ENCODE measurements at places on chromosomes 6 and 20.

DNA sequence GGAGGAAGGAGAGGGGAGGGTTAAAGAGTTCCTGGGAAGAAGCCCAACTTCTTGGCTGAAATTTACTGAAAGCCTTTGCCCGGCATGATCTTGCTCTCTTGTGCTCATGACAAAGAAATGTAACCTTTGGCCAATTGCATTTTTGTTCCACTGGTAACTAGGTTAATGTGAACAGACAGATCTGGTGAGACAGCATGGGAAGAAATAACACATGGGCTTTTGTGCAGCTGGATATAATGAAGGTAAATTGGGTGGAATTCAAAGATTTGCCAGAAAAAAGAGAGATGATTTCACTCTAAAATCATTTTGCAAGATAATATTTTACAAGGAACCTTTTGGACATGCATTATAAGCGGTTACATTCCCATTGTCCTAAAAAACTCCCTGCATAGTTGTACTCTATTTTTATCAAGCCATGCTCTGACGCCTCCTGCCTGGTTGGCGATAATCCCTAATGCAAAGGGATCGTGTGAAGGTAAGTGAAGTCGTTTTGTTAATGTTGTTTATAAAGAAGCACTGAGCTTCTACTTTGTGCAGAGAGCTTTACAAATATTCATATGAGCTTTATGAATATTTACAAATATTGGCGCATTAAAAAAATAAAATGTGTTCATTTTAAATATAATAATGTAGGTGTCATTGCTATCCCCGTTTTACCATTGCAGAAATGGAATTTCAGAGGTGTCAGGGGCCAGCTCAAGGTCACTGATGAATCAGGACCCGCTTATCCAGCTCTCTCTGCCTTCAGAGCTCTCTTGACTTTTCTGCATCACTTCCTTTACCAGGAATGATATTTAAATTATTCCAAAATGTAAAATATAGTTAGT is 161.3 kb upstream of the AGPAT4 start:
- no peak for DNase-seq

- no peak for DNase-seq
Observed at GRCh38 chr6:68976260-68976659, 341.2 kb downstream of the ADGRB3 start.

GRCh38 chr20:58058421-58059259 is 169.8 kb downstream of the ANKRD60 start:
- no peak for DNase-seq

DNA sequence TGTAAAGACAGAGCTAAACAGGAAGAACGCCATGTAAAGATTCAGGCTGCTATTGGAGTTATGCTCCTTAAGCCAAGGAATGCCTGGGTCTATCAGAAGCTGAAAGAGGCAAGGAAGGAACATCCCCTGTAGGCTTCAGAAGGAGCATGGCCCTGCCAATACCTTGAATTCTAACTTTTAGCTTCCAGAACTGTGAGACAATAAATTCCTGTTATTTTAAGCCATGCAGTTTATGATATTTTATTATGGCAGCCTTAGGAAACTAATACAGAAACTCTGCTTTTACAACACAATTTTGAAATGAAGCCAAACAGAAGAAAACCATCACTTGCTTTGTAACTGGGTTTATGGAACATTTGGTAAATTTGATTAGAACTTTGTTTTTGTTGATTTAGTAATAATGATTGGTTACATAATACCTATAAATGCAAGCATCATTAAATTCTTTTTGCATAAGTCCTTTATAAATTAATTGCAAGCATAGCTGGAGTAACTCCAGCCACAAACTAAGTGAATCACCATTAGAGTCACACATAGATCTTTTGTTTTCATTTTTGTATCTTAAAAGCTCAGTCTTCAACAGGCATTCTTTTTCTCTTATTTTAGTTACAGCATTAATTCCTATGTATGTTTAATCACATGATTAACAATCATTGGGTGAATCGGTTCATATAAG is 33.5 kb upstream of the TSPYL1 start:
- peak; percentile 17 for DNase-seq

DNA sequence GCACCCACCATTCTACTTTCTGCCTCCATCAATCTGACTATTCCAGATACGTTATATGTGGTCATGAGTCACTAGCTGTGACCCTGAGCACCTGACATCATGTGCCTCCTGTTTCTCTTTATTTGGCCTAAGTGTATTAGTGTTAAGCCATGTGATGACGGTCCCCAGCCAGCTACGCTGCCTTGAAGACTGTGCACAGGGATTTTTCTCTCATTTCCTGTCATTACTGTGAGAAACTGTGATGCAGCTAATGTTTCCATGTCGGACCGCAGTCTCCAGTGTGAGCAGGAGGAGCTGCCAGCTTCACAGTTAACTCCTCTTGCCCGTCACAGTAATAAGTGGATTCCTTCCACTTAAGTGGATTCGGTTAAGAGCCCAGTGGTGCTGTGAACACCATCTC is 9.9 kb upstream of the SPATS1 start:
- no peak for DNase-seq

GRCh38 chr6:90066697-90067096 is 172.4 kb downstream of the GJA10 start:
- DNase-seq: no peak

GRCh38 chr6:109071125-109071917 is 23.3 kb downstream of the SESN1 start:
- DNase-seq: no peak

GRCh38 chr20:59335377-59335776 is 35.0 kb downstream of the EDN3 start:
- no peak for DNase-seq

- no peak for DNase-seq
Observed at GRCh38 chr6:161261816-161262215, 12.0 kb downstream of the AGPAT4 start.

DNA sequence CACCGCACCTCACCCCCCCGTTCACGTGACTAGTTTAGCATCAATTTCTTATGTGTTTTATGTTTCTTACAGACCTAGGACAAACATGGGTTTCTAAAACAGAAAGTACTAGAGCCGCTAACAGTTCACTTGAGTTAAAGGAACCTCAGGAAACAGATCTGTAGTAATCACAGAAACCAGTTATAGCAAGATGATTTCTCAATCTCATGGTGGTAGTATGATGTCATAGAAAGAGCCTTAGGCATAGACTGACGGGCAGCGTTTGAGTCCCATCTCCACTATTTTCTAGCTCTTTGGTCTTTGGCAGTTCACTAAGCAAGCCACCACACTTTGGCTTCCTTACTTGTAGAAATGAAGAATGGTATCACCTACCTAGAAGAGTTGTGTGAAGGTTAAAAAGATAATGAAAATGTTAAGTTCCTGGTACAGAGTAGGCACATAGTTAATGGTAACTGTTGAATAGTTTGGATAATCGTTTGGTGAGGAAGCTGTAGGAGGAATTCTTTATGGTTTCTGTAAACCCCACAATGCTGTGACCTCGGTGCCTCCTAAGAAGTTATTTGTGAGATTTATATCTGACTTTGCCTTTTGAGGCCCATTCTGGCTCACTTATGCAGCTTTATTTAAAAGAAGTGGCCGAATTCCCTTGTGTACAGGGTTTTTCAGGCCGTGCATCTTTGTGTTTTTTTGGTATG is 21.3 kb downstream of the CTNNBL1 start:
- peak; percentile 66 for DNase-seq

DNA sequence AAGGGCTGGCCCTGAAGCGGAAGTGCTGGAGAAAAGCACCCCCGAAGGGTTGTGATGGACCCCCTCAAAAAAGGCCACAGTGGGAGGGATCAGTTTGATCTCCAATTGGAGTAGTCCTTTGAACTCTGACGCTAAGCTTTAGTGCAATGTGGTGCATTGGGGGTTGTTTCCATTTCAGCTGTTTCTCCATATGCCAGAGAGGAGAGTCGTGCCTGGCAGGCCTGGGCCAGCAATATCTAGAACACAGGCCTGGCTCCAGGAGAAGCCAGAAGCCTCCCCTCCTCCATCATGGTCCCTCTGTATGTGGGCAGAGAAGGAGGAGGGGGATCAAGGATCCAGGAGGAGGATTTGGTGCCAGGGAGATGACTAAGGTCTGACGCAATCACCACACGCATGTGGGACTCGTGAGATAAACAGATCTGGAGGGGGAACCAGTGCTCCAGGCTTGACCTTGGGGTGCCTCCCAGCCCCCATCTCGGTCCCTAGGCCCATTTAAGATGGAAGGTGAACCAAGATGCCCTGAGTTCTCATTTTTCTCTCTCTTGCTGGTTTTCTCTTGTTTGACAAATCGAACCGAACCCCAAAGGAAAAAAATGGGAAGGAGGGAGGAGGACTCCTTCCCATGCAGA is 517.4 kb upstream of the JARID2 start:
- DNase-seq: peak; percentile 63

GRCh38 chr6:17062871-17063440 is 38.9 kb upstream of the STMND1 start:
- no peak for DNase-seq

- no peak for DNase-seq
Observed at GRCh38 chr6:17045581-17046322, 56.1 kb upstream of the STMND1 start.

DNA sequence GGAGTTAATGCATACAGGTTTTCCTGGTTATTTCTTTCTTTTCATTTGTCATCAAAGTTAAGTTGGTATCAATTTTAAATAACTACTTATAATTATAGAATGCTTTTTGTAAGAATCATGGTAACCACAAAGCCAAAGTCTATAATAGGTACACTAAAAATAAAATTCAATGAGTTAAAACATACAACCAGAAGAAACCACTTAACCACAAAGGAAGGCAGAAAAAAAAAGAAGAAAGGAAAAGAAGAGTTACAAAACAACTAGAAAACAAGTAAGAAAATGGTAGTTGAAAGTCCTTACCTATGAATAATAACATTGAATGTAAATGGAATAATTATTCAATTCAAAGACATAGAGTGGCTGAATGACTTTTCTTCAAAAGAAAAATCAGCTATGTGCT is 45.6 kb downstream of the THBS2 start:
- DNase-seq: no peak

DNA sequence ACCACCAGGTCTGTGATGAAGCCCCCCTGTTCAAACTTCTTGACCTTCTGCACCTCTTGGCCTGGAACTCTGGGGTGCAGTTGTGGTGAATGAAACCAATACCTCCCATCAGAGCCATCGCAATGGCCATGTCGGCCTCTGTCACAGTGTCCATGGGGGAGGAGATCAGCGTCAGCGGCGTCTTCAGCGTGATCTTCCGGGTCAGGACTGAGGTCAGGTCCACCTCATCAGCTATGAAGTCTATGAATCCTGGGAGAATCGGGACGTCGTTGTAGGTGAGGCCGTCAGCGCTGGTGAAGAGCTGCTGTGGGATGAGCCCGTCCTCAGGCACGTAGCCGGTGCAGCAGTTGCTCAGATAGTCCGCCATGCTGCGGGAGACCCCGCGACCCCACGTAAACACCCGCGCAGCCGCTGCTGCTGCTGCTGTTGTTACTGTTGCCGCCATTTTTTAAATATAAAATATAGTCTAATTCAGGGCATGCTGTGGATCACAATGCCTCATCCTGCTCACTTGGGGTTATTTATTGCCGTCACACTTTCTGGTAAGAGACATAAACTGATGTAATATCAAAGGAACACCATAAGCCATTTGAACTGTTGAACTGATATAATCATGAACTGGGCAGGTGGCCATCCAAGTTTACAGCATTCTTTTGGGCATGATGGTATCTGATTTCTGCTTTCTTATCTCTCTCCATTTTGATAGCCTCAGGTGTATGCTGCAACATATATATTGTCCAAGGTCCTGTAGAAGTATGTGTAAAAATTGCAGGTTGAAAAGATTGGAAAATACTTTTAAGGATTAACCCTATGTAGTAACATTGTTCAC is 18.7 kb upstream of the RNF144B start:
- no peak for DNase-seq

DNA sequence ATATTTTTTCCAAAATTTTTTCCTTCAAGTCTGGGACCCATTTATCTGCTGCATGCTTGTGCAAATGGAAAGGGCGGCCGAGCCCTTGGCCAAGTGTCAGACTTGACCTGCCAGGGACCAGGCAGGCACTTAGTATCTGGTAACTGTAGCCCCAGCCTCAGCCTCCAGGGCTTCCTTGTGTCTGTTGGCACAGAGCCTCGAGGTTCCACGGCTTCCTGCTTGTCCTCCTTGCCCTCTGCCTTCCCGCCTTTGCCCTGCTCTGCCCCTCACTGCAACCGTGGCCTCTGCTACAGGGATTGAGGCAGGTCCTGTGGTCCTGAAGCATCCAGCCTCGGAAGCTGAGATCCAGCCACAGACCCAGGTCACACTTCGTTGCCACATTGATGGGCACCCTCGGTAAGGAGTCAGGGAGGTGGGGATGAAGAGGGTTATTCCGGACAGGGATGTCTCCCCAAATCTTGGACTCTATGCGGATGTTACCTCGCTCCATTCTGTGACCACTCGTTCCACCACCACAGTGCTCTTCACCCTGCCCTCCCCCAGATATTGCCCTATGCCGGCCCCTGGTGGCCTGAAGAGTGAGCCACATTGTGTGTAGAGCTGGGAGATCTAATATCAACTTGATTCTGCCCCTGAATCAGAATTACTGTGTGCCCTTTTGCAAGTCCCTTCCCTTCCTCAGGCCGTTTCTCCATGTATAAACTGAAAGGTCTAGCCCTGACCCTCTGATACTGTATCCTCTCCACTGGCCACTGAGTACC is 41.5 kb upstream of the SRF start:
- no peak for DNase-seq

DNA sequence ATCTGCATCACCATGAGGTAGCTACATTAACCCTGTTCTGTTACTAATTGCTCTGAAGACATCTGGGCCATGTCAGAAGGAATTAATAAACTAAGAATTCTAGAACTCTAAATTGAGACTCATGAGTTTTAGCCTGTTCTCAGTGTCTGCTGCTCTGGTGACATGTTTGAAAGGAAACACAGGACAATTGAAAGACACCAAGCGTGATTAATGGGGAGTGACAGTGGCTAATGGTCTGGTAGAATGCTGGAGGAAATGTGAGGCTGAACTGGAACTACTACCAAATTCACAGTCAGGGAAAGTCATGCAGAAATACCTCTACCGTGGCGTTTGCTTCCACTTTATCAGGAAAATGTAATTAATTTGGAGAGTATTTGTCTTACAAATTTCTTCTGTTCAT is 140.0 kb downstream of the TBC1D7 start:
- no peak for DNase-seq

GRCh38 chr20:48750941-48751635 is 76.7 kb downstream of the PREX1 start:
- DNase-seq: no peak

- no peak for DNase-seq
Observed at GRCh38 chr6:15131651-15132061, 114.2 kb upstream of the JARID2 start.

- DNase-seq: no peak
Observed at GRCh38 chr6:79755967-79756366, 124.8 kb downstream of the SH3BGRL2 start.

DNA sequence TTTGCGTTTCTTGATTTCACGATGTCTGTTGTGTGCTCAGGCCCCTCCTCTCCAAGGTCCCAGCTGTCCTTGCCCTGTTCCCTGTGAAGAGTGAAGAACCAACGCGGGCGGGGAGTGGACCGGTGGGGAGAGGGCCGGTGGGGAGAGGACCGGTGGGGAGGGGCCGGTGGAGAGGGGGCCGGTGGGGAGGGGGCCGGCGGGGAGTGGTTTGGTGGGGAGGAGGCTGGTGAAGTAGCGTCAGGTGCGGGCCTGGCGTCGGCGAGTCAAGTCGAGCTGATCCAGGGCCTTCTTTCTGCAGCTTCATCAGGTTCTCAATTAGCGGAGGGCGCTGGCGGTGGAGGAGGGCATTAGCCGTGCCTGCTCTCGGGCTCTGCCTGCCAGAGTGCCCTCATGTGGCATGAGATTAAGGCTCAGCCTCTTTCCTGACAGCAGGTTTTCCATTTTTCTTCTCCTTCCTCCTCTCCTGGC is 21.2 kb upstream of the BHLHE23 start:
- no peak for DNase-seq

- DNase-seq: no peak
Observed at GRCh38 chr6:169337886-169338445, 84.3 kb upstream of the THBS2 start.
